NCI-H345 (cell line): ENCODE measurements at places on chromosomes 11 and 22.

GRCh38 chr11:59676205-59676604 is 7.4 kb upstream of the PATL1 start:
- no peak for DNase-seq

GRCh38 chr22:47804281-47804680 is 1041.8 kb downstream of the TBC1D22A start:
- DNase-seq: no peak

DNA sequence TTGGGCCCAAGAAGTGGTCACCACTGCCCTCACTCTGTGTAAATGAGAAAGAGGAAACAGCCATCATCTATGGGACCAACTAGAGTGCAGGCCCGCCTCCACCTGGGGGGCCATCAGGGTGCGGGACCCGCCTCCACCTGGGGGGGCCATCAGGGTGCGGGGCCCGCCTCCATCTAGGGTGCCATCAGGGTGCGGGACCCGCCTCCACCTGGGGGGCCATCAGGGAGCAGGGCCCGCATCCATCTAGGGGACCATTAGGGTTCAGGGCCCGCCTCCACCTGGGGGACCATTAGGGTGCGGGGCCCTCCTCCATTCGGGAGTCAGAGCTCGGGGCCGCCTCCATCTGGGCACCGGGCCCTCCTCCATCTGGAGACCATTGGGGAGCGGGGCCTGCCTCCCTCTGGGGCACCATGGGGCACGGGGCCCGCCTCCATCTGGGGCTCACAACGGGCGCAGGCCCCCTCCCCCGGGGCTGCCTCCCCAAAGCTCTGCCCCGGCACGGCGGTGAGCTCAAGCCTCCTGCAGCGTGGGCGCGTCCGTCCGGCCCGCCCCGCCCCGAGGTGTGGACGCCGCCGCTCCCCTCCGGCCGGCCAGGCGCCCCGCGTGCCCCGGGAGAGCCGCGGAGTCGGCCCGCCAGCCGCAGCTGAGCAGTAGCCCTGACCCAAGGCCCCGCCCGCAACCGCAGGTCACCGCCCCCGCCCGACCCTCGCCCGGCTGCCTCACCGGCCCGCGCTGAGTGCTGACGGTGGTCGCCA is 512 bp downstream of the TOLLIP start:
- no peak for DNase-seq

GRCh38 chr11:74784726-74785125 is 36.1 kb downstream of the RNF169 start:
- no peak for DNase-seq

GRCh38 chr11:106585061-106585460 is 433.2 kb downstream of the GUCY1A2 start:
- no peak for DNase-seq

DNA sequence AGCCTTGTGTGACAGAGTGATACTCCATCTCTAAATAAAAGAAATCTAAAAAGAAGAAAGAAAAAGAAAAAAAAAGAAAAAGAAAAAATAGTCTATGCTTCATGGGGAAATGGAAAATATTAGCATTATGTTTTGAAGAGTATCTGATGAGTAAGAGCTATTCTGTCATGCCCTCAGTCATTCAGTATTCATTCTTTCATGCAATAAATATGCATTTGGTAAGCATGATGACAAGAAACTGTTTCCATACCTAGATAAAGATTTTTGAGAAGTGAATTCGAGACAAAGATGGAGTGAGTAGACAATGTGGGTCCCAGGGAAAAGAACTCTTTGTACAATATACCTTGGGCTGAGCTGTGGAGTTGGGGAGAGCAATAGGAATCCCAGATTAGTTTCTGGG is 6.2 kb upstream of the IFTAP start:
- no peak for DNase-seq
